Activated naive CD8-positive, alpha-beta T cell treated with anti-CD3 and anti-CD28 coated beads, Interleukin-2, amount 50 U/mL, for 24 hours (primary cell): ENCODE measurements at places on chromosomes 2 and 18.

DNA sequence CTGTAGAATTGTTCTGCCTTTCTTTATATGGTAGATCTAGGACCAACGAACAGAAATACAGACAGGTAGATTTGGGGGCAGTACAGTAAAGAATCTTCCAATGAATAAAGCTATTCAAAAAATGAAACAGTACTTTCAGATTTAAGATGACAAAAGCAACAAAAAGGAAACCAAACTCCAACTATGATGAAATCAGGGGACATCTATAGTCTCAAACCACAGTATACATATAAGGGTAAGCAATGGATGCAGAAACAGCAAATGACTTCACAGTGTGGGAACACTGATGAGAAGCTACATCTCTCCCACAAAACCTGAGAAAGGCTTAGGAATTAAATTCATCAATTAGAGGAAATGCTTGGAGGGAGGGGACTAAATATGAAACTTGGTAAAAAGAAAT lies 202.5 kb downstream of the CTNNA2 start:
- no peak for DNase-seq

DNA sequence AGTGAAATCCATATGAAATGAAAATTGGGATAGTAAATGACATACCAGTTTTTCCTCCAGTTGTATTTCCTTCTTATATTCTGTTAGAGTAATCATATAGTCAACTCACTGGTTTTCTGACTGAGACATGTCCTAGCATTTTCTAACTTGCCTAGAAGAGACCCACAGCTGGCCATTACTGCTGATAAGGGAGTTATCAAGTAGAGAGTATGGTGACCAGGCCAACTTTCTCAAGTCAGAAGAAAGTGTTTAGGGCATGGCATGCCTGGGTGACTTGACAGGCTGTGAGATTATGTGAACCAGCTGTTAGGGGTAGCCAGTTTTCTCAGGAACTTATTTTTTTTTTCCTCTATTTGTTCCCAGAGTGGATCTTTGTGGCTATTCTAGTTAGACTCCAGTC lies 81.2 kb downstream of the GPD2 start:
- no peak for DNase-seq

DNA sequence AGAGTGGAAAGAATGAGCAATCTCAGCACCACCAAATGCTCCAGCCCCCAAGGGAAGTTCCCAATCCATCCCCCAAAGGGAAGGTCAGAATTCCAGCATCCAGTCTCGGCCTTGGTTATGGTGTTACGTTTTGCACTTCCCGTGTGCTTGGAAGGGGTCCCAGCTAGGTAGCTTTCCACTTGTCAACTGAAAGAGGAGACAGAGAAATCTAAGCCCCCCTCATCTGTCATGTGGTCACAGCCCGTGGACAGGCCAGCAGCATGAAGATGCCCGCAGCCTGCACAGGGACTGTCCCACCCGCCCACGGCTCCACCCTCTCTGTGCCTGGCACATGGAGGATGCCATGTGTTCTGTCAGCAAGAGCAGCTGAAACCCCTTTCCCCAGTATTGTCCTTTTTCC lies 32.1 kb downstream of the RHOB start:
- no peak for DNase-seq

- no peak for DNase-seq
Observed at GRCh38 chr2:233223059-233223894, 28.2 kb upstream of the ATG16L1 start.

DNA sequence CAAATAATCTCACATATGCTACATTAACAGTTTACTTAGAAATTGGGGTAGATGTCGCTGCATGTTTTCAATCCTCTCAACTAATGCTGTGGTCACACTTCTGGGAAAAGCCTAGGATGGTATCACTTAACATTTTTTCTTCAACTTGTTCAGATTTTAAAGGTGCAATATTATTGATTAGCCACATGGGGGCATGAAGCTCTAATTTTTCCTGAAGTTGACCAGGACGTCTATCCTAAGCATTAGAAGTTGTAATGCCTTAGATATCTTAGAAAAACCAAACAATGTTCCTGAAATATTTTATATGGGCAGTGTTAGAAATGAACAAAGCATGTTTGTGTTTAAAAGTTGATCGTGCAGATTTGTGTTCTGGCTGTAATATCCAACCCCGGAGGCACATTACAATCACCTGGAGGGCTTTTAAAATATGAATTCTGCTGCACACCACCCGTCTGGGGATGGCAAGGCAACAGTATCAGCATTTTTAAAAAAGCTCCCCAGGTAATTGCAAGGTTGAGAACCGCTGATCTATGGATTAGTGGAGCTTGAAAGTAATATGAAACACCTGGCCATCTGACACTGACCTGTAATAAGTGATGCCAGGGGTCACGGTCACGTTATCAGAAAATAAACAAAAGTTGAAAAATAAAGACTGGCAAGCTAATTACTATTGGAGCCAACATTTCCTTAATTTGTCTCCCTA lies 100.5 kb upstream of the LMAN1 start:
- no peak for DNase-seq

DNA sequence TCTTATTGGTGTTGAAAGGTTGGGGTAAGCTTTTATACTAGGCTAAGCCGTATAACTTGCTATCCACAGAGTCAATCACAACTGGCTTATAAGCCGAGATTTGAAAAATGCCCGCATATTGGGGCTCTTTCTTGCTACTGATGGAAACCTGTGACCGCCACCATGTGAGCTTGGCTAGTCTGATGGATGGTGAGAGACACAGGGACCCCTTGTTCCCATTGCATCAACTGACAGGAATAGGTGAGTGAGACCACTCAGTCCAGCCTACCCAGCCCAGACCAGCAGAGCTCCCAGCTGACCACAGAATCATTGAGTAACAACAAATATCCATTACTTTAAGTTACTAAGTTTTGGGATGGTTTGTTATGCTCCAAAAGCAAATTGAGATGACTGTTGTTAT lies 676.4 kb upstream of the HS6ST1 start:
- DNase-seq: no peak

DNA sequence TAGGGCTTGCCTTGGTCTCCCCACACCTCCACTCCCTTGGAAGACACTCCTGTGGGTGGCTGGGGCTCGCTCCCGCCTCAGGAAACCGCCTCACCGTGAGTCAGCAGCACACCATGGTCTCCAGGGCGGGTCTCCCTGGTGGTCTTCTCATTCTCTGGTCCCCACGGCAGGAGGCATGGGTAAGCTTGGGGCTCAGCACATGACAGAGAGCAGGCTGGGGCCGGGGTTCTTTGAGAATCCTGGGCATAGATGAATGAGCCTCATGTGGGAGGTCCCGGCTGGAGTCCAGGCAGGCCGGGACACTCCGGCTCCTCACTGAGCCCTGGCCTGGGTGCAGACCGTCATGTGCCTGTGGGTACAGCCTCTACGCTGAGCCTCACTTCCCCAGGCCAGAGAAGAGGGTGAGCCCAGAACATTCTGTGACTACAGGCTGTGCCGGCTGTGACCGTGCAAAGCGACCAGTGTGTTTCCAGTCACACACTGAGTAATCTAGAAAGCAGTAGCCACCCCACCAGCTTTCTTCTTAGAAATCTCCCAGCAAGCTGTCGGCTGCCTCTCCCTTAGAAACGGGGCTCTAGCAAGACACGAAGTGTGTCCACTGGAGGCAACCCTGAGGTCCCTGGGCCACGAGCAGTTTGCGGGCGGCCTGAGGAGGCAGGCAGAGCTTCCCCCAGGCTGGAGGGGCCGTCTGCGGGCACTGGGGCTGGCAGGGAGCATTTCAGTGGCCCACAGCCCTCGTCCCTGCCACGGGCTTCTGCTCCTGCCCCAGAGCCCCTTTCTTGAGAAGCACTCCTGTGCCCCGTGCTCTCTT lies 93.1 kb downstream of the RHOB start:
- DNase-seq: no peak

DNA sequence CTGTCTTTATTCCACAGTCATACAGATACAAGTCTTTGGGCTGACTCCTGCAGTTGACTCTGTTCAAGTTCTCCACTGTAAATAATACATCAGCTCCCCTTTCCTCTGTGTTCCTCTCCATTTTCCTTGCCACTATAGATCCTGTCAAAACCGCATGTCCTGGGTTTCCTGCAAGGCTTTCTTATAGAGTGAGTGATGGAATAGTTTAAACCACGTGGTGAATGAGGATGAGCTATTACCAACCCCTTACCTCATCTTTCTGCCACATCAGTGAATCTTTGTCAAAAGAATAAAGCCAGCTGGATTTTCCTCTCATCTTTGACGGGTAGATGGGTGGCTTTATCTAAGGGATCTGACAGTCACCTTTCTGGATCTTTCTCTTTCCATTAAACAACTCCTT lies 3.9 kb upstream of the GALNT14 start:
- no peak for DNase-seq

GRCh38 chr2:101197814-101198213 lies 46.6 kb upstream of the TBC1D8 start:
- DNase-seq: no peak

GRCh38 chr2:24334245-24334633 lies 26.1 kb downstream of the ITSN2 start:
- no peak for DNase-seq

- peak; percentile 31 for DNase-seq
Observed at GRCh38 chr18:77127769-77128671, 4.6 kb downstream of the MBP start.

GRCh38 chr18:23835091-23835490 lies 145.8 kb downstream of the LAMA3 start:
- no peak for DNase-seq

GRCh38 chr18:79951545-79952455 lies at the start of gene SLC66A2:
Gene SLC66A2 (minus strand): TSS chr18:79951653. CDS start chr18:79950926, 727 bp downstream.
- DNase-seq: peak; percentile 98

DNA sequence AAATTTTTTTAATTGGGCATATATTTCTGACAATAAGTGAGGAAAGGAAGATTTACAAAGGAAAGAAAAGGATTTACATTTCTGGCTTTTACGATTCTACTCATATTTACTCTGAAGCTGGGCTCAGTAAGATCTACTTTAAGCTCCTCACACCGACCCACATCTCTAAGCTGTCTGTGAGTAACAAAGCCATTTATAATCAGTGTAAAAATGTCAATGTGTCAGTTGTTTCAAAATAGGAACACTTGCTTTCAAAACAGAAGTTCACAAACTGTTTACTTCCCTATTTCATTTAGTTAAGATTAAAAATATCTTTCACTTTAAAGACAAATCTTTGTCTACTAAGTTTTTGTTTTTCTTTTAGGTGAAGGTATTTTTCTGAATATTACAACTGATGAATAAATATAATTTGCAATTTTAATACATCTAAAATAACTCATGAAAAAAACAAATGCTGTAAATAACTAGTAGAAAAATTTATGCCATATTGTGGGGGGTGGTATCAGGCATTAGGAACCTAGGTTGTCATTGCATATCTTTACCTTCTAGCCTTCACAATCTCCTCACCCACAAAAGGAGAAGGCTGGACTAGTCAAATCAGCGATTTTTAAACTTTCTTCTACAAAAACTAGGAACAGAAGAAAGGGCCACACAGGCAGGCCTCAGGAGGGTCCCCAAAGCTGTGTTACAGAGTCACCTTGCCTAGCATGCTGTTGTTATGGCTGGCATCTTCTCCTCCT lies 64.5 kb downstream of the TMEM131 start:
- DNase-seq: no peak

GRCh38 chr2:204339212-204339715 lies 206.0 kb upstream of the PARD3B start:
- no peak for DNase-seq

DNA sequence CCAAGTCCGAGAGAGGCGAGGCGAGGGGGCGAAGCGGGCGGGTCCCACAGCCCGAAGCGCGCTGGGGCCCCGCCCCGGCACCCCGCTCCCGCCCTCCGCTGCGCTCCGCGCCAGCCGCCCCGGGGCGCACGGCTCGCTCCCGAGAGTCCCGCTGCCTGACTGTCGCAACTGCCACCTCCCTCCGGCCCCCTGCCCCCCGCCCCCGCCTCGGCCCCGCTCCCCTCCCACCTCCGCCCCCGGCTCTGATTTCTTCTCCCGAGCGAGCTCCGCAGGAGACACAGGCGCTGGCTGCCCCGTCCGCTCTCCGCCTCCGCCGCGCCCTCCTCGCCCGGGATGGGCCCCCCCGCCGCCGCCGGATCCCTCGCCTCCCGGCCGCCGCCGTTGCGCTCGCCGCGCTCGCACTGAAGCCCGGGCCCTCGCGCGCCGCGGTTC lies at the start of gene WNT6:
Gene WNT6, plus strand, starts transcription at position 250 of the 432 bp plus-strand sequence. CDS start 233 bp downstream, outside the sequence.
- no peak for DNase-seq

DNA sequence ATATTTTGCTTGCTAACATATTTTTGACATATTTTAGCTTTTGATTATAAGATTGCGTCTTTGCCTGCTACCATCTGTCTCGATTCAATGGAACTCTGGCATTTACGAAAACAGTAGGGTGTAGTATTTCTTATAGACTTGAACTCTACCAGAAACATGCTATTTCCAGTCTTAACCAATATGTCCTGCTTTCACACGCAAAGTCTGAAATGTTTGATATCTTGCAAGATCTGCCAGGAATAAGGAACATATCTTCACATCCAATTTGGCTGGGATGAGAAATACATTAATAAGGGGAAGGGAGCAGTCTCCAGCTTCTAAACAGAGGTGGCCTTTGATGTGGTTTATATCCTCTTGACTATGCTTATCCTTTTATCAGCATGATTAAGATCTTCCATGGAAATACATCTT lies 299.4 kb downstream of the ZNF521 start:
- no peak for DNase-seq

DNA sequence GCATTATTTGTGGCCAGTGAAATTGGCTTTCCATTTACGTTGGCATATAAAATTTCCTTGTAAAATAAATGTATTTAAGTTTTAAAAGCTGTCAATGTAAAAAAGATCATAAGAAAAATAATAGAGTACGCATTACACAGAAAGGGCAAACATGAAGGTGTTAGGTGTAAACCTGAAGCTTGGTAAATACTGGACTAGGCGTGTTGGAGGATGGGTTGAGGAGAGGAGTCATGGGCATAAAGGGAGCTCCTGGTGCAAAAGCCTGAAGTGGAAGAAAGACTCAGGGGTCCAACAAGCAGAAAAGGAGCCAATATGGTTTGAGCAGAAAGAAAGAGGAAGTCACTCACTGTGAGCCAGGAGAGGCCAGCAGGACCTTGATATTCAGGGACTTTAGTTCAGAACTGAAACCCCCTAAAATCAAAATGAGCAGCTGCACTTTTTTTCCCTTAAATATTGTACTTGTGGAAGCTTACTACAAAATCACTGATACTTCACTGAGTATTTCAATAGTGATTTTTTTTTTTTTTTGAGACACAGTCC lies 24.4 kb downstream of the SP5 start:
- no peak for DNase-seq

GRCh38 chr2:170229744-170230143 lies 51.8 kb downstream of the MYO3B start:
- no peak for DNase-seq

- DNase-seq: no peak
Observed at GRCh38 chr2:209519271-209519670, 95.4 kb downstream of the MAP2 start.

GRCh38 chr2:98903767-98904485 lies 32.1 kb downstream of the CRACDL start:
- no peak for DNase-seq
